ENCODE measurements at places on chromosomes 12 and 14. TPM values are rescaled to one million over a fixed set of nuclear protein-coding genes. Genes with fewer than 3 reads are reported as not detected.

The DIO3 gene
- not detected for total RNA-seq

The AICDA gene
- 0.15 TPM for total RNA-seq

The STXBP6 gene
- total RNA-seq: 2.2 TPM

The RHEBL1 gene
- total RNA-seq: 6.3 TPM

The ZFYVE1 gene
- 8.9 TPM for total RNA-seq

The ALX1 gene
- total RNA-seq: 5.6 TPM

The SYNDIG1L gene
- not detected for total RNA-seq

The ADCY4 gene
- not detected for total RNA-seq

The ZNF891 gene
- 0.39 TPM for total RNA-seq

Measured in A549 treated with CpdA at 1 μM for 4 hours (cell line).